NCI-H1436 treated with DMSO at 0.1 percent for 48 hours (cell line): ENCODE measurements at places on chromosomes 13 and 19.

DNA sequence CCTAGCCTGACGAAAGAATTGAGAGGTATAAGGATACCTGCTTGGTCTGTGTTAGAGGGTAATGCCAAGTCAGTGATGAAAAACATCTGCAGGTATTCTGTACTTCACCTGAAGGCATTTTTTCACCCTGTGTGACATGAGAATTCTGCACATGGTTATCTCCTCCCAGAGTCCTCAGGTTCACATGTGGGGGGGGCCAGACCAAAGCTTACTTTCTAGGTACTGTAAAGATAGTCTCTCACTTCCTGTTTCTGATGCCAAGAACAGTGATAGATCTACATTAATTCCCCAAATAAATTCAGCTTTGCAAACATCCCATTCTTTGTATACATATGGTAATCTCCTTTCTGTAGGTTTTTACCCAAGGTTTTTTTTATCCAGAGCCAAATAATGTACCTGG, 53.4 kb downstream of the GPC6 start:
- no peak for DNase-seq

DNA sequence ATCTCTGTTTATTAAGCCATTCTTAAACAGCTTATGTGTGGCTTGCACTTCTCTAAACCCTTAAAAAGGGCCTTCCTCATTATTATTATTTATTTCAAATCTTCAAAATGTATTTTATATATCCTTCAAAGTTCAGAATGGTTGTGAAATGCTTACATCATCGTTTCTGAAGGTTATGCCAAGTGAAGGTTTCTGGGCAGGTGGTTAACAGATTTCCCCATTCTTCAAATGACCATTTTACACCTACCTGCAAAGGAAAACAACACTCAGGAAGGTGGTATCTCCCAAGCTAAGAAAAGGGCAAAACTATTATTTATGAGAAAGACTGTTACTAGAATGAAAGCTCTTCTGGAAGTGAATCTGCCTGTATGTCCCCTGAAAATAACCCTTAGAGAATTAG, 191.6 kb downstream of the SHISA2 start:
- DNase-seq = no peak

- DNase-seq = no peak
These were observed 13.4 kb upstream of the EEF1AKMT1 start for GRCh38 chr13:20787180-20787579.

GRCh38 chr13:107884564-107884963, 330.8 kb downstream of the LIG4 start:
- no peak for DNase-seq

- DNase-seq = no peak
These were observed 25.6 kb downstream of the CARM1 start for GRCh38 chr19:10896851-10897526.

DNA sequence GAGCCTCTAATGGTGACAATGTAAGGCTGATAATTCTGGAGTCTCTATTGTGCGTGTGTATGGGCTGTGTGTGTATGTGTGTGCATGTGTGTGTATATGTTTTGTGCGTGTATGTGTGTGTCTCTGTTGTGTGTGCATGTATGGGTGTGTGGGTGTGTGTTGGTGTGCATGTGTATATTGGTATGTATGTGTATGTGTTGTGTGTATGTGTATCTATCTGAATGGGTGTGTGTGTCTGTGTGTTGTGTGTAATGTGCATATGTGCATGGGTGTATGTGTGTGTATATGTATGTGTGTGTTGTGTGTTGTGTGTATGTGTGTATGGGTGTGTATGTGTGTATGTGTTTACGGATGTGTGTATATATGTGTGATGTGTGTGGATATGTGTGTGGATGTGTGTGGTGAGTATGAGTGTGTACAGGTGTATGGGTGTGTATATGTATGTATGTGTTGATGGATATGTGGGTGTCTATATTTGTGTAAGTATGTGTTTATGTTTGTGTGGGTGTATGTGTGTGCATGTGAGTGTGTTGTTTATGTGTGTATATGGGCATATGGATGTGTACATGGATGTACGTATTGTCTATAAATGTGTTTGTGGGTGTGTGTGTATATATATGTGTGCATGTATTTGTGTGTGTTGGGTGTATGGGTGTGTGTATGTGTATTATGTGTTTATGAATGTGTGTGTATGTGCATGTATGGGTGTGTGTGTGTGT, 366.7 kb downstream of the UQCRFS1 start:
- DNase-seq = no peak

- no peak for DNase-seq
These were observed 470.2 kb upstream of the PRR20A start for GRCh38 chr13:56670563-56670962.

DNA sequence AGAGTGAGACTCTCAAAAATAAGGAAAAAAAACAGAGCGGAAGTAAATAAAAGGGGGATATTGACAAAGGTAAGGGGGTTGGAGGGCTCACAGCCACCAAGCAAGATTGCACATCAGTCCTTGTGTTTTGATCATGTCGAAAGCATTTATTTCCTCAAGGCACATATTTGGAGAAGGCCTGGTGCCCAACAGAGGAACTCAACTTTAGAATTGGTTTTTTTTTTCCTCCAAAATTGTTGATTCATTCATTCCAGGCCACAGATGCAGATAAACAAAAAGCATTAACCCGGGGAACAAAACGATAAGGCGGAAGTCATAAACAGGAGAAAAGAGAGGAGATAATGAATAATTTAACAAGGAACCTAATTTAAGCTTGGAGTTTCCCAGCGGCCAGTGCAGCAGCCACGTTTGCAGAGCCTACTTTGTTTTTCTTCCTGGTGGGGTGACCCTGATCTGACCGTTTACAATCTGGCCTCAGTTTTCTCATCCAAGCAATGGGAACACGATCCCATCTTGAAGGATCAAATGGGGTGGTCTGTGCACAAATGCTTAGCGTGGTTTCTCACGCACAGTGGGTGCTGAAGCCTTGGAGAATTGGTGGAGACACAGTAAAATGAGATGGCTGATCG, 2.1 kb upstream of the PTPRS start:
- no peak for DNase-seq

GRCh38 chr13:41244556-41244955, 18.8 kb downstream of the MTRF1 start:
- no peak for DNase-seq

GRCh38 chr19:55473225-55474012, 3.0 kb upstream of the ZNF628 start:
- DNase-seq = no peak

DNA sequence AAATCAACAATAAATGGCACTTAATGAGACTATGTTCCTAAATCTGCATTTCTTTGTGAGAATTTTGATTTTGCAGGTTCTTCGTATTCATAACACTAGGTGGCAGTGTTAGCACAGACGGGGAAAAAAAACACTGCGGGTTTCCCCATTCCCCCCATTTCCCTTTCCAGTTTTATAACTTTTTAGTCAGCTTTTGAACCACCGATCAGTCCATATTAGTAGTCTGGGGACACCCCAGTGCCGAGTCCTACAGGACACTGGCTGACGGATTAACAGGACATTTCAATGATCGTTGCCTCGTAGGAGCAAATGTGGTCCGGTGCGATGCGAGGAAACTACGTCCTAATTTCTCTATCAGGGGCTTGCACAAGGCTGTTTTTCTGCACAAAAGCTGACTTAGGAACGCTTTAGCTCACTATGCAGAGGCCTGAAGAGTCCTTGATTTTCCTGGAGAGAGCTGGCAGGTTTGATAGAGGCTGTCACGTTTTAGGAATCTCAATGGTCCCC, 234.3 kb downstream of the LMO7 start:
- DNase-seq = no peak

DNA sequence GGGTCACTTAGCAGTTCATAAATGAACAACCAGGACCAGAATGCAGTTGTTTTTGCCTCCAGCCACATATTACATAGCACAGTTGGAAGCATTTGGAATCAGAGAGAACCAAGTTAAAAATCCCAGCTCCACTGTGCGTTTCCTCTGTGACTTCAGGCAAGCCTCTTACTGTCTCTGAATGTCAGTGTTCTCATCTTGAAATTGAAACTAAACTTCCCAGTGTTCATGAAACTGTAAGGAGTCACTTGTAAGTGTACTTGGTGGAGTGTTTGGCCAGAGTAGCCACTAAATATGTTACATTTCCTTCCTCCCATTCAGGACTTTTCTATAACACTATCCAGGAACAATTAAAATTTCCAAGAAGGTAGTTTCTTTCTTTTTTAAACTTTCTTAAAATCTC, 276.8 kb downstream of the KCNRG start:
- no peak for DNase-seq

DNA sequence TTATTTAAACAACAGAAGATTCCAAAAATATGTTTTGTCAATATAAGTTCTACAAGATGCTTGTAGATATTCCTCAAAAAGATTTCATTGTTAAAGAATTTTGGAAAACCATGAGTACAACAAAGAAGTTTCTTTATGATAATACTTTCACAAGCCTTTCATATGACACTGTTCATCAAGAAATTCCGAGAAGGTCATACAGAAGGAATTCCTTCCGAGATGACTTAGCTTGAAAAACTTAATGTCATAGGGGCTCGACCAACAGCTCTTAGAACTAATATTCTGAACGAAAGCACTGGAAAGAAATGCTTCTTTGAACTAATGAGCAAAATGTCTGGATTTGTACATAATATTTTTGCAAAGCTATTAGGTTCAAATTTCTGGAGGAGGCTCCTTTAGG, 403.4 kb downstream of the KLF5 start:
- no peak for DNase-seq

- no peak for DNase-seq
These were observed 899.8 kb downstream of the GPC5 start for GRCh38 chr13:92297971-92298942.

DNA sequence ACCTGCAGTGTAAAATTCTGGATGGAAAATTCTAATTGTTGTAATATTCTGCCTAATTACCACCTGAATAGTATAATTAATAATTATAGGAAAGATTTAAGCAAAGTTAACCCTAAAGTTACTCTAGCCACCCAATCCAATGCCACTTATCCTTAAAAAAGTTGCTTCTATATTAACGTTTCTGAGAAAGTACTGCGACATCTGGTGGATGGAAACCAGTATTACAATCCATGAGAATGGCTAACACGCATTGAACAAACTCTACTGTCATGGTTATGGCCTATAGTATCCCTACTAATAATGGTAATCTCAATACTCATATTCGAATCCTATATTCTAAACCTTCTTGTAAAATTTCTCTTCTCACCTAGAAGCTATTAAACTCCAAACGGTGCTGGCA, 1551.8 kb downstream of the SLITRK1 start:
- DNase-seq = no peak

- DNase-seq = no peak
These were observed 551.2 kb downstream of the EFNB2 start for GRCh38 chr13:105984236-105984635.

DNA sequence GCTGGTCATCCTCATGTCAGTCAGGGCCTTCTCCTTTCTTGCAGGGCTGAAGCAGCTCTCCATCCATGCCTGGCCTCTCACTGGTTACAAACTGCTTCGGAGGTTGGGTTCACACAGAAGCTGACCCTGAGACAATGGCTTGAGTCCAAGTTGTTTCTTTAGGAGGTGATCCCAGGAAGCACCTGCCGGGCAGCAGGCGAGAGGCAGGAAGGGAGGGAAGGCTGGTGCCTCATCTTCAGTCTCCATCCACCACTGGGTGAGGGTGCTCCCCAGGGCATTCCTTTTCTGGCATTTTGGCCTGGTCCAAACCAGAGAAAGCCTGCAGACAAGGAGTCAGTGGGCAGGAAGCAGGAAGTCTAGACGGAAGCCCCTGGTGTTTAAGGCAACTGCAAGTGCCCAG, 17.6 kb upstream of the SPATA13 start:
- DNase-seq = no peak

DNA sequence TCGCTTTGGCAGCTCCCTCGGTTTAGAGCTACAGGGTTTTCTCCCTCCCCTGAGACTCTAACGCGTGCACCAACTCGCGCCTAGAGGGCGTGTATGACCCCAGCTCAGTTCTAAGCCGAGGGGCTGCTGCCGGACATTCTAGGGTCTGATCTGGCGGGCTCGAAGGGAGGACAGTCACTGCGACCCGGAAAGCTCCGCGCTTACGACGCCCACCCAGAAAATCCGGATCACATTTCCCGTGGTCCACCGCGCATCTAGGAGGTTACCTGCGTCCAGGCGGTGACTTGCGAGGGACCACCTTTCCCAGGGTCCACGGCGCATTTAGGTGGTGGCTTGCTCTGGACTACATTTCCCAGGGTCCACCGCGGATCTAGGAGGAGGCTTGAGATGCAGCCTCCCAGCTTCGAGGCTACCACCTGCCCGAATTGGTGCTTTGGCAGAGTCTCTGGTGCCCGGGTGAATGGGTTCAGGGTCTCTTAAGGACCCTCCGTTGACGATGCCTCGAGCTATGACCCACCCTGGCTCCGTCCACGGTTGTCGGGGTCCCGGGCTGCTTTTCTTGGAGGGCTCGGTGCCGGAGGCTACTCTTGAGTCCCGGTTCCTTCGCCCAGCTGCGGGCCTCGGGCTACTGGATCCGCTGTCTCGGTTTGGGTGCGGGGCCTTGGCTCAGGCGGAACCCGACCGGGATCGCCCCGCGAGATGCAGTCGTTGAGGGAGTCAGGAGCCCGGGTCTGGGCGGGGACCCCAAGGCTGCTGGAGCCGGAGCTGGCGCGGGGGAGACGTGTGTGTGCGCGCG, 30.5 kb downstream of the ZNF146 start:
- no peak for DNase-seq

DNA sequence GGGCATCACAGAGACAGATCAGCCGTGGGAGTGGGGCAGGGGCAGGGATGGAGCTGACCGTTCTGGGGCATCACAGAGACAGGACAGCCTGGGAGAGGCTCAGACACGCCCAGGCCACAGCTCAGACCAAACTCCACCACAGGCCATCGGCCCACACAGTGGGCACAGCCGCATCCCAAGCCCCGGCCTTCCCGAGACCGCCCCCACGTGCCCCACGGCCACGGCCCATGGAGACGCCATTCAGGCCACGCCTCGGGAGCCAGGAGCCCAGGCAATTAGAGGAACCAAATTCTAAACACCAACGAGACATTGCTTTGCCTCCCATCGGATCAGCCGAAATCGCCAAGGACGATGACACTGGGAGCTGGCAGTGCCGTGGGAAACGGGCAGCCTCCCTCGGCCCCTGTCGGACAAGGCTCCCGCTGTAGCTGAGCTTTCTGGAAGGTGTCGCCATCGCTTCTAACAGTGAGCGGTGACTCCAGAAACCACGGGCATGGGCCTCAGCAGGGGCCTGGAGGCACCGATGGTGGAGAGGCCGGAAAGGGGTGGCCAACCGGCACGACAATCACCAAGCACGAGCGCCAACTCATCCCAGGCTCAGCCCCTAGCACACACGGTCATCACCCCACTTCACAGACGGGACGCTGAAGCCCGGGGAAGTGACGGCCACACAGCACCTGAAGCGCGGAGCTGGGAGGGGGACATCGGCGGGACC, 2.4 kb downstream of the PIP5K1C start:
- DNase-seq = no peak

- DNase-seq = no peak
These were observed 137.6 kb downstream of the FLT1 start for GRCh38 chr13:28357247-28357825.

GRCh38 chr13:44022196-44022595, 142.5 kb downstream of the LACC1 start:
- DNase-seq = no peak
